Right cardiac atrium (tissue), 5 donors: ENCODE measurements at places on chromosomes 1 and 21. TPM values are rescaled to one million over a fixed set of nuclear protein-coding genes. Genes with fewer than 3 reads are reported as not detected.

The TFAP2E gene
- total RNA-seq, result 0.29 TPM

The LCE1C gene
- total RNA-seq, result not detected

The RGS21 gene
- not detected for total RNA-seq

The KRTAP19-3 gene
- not detected for total RNA-seq

The ZNF697 gene
- 10.6 TPM for total RNA-seq

The PDPN gene
- 24.1 TPM for total RNA-seq

DNA sequence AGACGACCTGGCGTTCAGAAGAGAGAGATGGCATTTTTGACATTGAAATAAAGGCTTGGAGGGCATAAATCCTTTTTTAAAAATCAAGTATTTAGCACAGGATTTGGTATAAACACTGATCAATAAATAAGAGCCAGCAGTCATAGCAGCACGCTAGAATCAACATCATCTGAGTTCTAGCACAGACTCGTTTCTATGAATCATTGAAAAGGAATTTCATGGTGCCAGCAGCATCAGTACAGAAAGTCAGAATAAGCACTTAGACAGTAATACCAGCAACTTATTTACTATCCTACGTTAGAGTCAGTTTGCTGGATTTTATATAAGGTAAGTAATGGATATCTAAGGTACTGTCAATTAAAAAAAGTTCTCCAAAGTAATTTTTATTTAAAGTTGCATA is 119.3 kb downstream of the HLCS start:
- no peak for DNase-seq

- DNase-seq, result no peak
Observed at GRCh38 chr1:164183854-164184635, 374.9 kb upstream of the PBX1 start.

GRCh38 chr1:235004276-235004675 is 124.4 kb downstream of the TOMM20 start:
- no peak for DNase-seq

DNA sequence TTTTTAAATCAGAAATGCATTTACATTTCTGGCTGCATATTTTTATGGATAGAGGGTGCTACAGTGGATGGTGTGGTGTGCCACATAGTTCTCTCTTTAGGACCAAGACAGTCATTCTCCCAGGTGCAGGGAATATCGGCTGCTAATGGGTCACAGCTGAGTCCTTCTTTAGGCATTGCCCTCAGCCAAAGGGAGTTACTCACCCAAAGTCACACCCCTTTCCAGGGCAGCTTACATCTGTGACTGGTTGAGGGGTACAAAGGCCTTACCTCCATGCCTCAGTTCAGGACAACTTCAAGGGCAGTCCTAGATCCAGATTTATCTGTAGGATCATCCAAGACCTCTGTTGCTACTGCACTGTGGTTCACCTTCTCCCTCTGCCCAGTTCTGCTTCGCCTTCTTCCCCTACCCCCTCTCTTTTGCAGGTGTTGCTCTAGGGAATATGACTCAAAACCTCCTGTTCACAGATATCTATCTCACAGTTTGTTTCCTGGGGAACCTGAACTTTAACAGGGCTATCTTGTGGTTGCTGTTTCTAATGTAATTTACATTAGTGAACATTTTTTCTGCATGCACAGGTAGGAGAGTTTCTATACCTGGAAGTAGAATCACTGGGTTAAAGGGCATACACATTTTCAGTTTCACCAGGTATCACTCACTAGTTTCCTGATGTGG is 413.9 kb downstream of the RPS6KC1 start:
- no peak for DNase-seq

DNA sequence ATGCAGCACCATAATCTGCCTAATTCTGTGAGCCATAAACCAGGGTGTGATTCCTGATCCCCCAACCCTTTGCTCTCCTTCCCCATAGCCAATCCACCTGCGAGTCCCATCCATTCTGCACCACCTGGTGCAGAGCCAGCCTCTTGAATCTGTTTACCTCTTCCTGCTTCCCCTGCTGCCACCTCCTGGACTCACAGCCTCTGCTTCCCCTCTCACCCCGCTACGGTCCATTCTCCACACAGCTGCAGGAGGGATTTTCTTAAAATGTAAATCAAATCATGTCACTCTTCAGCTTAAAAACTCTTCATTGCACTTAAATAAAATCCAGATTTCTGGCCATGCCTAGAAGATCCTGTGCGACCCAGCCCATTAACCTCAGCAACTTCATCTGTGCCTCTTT is 186.7 kb downstream of the FOXD2 start:
- no peak for DNase-seq

- DNase-seq, result peak; percentile 98
Observed at GRCh38 chr1:182143154-182143657, 81.7 kb upstream of the ZNF648 start.
